ENCODE measurements at places on chromosomes 13 and 19.

DNA sequence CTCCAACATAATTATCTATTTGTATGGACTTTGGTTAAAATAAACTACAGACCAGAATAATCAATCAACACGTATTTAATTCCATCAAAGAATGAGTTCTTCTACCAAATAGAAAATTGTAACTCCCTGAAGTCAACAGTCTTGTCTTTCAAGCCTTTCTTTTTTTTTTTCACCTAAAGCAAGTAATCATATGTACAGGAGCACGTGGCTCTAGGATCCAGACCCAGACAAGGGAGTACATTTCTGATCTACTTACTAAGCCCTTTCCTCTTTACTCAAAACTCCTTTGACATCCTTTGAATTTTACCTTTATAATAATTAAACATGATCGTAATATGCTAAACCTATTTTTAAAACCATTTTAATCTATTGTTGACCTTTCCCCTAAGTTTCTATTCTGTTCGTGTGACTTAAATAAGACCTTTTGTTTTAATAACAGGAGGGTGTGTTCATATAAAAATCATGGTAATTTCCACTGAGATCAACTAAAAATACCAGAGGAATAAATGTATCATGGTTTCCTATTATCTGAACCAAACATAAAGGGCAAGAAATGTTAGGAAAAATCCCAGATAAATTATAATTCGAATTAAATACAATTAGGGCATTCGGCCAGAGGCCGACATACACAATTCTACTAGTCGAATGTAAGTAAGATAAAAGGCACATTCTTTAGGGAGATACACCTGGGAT, 1.7 kb downstream of the SLC7A1 start:
- no peak for DNase-seq

GRCh38 chr19:19151418-19151817, 13.1 kb upstream of the TMEM161A start:
- no peak for DNase-seq

- DNase-seq: no peak
These were observed 36.8 kb upstream of the ZNF536 start for GRCh38 chr19:30335306-30335886.

DNA sequence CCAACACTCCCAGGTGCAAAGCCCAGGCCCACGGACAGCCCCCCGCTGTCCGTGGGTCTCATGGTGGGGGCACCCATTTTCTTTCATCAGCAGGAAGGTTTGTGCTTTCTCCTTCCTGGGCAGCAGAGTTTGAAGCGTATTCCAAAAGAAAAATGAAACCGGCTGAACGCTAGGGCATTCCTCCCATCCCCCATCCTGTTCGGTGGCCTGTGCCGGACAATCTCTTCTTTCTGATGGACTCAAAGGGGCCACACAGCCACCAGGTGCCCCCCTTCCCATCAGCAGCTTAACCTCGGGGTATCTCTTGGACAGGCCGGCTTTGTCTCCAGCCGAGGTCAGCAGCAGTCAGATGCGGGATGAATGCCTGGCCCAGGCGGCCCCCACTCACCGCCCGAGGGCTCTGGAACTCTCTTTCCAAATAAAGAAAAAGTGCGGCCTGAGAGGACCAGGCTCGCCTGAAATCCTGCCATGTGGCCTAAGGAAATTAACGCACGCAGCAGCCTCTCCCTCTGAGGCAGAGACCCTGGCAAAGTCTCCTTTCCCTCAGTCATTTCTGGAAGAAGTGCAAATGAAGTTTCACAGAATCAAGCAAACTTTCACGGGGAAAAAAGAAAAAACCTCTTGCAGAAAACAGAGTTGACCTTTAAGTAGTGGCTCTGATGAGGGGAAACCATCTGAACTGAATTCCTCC, 67.8 kb downstream of the RASA3 start:
- peak; percentile 67 for DNase-seq

DNA sequence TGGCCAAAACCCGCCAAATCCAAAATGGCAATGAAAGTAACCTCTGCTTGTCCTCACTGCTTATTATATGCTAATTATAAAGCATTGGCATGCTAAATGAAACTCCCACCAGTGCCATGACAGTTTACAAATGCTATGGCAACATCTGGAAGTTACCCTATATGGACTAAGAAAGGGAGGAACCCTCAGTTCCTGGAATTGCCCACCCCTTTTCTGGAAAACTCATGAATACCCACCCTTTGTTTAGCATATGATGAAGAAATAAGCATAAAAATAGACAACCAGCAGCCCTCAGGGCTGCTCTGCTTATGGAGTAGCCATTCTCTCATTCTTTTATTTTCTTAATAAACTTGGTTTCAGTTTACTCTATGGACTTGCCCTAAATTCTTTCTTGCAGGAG, 269.8 kb downstream of the OLFM4 start:
- no peak for DNase-seq

DNA sequence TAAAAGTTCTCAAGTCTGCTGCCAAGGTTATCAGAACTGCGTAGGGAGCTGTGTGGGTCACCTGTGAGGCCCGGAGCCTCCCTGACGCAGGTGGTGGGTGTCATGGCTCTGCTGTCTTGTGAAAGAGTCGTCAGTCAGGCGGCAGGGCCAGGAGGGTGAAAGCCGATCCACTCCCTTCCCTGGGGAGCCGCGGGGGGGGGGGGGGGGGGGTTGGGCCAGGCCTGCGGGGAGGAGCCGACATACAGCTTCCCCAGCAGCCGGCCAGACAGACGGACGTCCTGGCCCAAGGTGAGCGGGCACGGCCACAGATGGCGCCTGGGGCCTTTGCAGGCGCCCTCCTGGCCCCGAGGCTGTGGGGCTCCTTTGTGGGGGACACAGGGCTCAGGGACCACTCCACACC, 12.4 kb downstream of the SBNO2 start:
- peak; percentile 95 for DNase-seq

- DNase-seq: no peak
These were observed 1.1 kb downstream of the TSC22D1 start for GRCh38 chr13:44575035-44575434.

DNA sequence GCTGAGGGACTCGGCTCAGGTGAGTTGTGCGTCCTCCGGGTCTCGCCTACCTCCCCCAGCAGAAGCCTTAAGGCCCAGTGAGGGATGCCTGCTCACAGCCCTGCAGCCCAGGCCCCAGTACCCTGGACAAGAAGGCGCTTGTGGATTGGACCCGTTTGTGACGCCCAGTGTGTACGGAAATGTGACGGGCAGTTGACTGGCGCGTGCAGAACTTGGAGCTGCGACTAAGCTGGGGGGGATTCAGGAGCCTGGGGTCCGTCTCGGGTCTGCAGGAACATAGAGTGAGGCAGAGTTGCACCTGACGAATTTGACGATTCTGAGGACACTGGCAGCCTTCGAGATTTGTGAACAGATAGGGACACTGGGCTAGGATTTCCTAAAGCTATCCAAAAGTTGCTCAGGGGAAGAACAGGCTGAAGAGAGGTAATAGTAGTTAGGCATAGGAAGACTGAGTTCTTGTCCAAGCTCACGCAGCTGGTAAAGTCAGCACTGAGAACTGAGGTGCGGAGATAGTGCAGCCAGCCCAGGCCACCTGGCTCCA, 519 bp downstream of the ZNF551 start:
- no peak for DNase-seq

DNA sequence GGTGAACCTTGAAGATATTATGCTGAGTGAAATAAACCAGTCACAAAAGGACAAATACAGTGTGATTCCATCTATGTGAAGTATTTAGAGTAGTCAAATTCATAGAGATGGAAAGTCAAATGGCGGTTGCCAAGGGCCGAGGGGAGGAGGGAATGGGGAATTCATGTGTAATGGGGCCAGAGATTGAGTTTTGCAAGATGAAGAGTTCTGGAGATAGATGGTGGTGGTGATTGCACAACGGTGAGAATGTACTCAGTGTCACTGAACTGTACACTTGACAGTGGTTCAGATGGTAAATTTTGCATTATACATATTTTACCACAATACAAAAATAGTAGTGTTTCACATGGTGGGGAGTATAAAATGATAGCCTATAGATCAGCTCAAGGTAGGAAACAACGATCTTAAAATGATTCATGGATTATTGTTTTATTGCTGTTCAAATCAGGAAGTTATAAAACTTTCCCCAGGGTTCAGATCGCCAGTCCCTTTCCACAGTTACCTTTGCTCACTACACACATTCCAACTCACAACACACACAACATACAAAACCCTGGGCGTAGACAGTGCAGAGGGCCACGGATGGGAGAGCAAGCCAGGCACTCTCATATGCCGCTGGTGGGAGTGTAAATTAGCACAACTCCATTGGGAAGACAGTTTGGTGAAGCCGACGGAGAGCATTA, 219.9 kb downstream of the ZIC5 start:
- no peak for DNase-seq

- peak; percentile 71 for DNase-seq
These were observed 7.5 kb upstream of the LIN7B start for GRCh38 chr19:49106648-49107135.

- peak; percentile 18 for DNase-seq
These were observed 181.9 kb downstream of the PCDH9 start for GRCh38 chr13:67048084-67048820.

- no peak for DNase-seq
These were observed 559.8 kb upstream of the ATXN8OS start for GRCh38 chr13:69547780-69548179.

DNA sequence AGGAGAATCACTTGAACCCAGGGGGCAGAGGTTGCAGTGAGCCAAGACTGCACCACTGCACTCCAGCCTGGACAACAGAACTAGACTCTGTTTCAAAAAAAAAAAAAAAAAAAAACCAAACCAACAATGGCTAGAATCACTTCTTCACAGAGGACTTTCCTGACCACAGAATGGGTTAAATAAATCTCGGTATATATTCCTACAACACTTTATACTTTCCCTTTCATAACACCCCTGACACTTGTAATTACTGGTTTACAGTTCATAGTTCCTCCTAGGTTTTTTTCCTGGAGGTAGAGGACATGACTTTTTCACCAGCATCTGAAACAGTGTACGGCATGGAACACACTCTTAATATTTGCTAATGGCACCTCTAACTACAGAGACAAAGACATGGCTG, 31.4 kb downstream of the ZDHHC20 start:
- DNase-seq: no peak

GRCh38 chr13:79833991-79834390, 353.0 kb downstream of the NDFIP2 start:
- DNase-seq: no peak

GRCh38 chr19:43519436-43520088, 7.4 kb downstream of the ETHE1 start:
- DNase-seq: peak; percentile 92

- peak; percentile 68 for DNase-seq
These were observed 16.0 kb upstream of the CLN5 start for GRCh38 chr13:76975863-76976262.

DNA sequence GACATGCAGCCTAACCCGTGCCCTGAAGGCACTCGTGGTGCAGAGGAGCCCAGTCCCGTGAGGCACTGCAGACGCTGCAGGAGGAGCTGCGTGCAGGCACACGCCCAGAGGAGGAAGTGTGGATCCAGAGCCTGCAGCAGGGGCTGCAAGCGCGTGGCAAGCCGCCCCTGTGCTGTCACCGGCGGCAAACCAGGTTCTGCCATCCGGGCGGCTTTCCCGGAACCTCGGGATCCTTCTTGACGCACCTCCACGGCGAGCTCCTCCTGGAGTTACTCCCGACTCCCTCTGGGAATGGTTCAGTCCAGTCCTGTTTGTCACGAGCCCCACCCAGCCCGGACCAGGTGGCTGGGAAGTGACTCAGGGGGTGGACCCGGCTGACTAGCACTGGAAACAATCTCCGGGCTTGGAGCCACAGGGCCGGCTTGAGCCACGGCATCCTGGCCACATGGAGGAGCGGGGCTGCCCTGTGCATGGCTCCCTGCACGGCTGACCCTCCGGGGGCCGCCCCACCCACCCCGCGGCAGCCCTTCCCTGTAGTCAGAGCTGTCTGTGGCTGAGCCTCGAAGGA, 10.2 kb downstream of the DPP9 start:
- peak; percentile 99 for DNase-seq

DNA sequence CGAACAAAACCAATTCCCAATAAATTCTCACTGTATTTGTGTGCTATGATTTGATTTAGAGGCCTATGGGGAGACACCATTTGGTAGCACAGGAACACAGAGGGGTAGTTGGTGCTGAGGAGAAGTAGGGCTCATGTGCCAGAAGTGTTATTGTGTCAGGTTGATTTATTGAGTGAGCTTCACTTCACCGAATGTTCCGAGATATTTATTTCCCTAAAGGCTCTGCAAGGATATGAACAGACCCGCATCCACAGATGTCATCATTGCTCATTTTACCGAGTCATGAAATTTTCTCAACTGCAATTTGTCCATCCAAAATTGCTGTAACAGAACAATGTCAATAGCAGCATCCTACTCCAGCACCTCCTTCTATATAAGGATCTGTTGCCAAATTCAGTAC, 69.5 kb downstream of the DACH1 start:
- no peak for DNase-seq

DNA sequence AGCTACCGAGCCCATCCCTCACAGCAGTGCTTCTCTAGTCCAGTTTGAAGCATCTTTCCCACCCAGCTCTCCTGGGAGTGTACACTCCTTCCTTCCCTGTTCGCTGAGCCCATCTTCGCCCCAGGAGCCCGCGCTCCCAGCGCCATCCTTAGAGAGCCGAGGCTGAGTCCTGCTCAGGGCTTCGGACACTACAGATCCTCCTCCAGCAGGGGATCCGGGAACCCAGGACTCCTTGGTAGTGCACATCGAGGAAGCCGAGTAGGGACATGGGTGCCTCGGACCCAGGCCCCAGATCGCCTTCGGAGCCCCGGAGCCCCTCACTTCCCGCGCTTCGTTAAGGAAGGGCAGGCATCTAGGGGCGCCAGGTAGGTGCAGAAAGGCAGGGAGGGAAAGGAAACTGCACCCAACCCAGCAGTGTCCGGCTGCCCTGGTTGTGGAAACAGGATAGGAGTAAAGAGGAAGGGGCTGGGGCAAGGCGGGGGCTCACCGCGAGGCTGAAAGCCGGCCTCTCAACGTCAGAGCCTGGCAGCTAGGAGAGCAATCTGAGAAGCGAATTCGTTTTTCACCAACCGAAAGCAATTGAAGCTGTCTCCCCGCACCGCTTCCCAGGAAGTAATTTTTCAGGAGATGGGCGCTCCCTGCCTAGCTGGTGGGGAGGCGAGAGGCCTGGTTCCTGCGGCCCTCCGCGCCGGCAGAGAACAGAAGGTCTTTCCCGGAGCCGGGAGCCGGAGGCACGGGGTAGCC, 1.0 kb downstream of the PDX1 start:
- no peak for DNase-seq

DNA sequence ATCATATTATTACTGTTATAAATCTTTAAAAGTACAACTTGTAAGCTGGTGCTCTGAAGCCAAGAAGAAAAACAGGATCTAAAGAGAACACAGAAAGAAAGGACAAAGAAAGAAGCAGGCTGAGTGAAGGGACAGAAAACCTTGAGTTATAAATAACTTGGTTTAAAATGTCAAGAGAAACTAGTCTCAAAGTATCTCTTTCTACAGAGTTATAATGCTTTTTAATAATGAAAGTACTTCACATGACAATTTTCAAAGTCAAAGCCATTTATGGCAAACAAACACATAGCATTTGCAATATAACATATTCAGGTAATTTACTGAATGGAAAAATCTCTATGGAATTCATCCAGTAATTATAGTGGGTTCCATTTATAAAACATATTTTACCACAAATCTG, 33.4 kb downstream of the CAB39L start:
- no peak for DNase-seq

GRCh38 chr13:104586051-104586746, 1520.0 kb upstream of the SLC10A2 start:
- peak; percentile 44 for DNase-seq

All from MCF 10A (cell line).